Breast epithelium (tissue), 4 donors: ENCODE measurements at places on chromosomes 3 and 15. TPM values are rescaled to one million over a fixed set of nuclear protein-coding genes. Genes with fewer than 3 reads are reported as not detected.

RUVBL1 gene
- 17.8 TPM for total RNA-seq

DNA sequence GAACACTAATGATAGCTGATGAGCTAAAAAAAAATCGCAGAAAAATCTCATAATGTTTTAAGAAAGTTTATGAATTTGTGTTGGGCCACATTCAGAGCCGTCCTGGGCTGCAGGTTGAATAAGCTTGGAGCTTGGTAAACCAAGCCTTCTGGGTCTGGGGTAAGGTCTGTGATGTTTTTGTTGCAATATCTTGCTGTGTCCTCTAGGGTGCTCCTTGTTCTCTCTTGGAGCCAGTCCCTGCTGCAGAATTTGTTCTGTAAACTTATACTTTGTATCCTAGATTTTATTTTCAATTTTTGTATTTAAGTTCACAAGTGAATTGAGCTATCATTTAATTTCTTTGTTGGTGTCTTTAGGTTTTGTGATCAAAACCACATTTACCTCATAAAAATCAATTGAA is 143.7 kb downstream of the NR1D2 start:
- no peak for DNase-seq

DNA sequence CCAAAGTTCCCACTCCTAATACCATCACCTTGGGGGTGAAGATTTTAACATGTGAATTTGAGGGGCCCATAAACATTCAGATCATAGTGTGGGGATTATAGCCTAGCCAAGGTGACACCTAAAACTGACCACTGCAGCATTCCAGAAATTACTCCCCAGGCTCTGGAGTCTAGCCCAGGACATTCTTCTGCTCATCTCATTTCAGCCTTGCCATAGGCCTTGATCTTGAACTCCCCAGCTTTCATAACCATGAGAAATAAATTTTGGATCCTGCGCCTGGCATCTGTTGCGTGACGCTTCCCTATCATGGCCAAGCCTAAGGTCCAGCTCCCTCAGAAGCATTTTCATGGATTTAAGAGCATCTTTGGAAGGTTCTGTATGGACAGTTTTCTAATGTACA is 502.9 kb upstream of the THBS1 start:
- no peak for DNase-seq

DNA sequence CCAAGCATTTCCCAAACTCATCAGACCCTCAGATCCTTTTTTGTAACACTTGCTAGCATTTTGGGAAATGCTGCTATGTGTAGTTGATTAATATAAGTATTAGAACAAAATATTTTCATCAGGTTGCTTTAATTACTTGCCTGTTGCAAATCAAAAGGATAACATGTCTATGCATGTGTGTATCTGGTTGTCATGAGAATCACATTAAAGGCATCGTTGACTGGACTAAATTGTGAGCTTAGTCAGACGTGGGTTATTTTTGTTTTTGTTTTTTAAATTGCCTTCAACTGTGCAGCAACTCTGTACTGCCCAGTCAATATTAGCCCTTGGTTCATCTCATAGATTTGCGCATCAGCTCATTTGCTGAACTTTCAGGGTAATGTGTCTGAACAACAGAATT is 81.6 kb downstream of the SLMAP start:
- DNase-seq = no peak

GRCh38 chr3:74080056-74080461 is 455.3 kb upstream of the PDZRN3 start:
- no peak for DNase-seq

- no peak for DNase-seq
These were observed 55.8 kb upstream of the MYO5C start for GRCh38 chr15:52351206-52351908.

GRCh38 chr15:83866692-83867091 is 212.8 kb downstream of the ADAMTSL3 start:
- no peak for DNase-seq

GRCh38 chr15:45539680-45540079 is 17.1 kb upstream of the SLC30A4 start:
- DNase-seq = no peak

GRCh38 chr15:79572691-79573404 is 140.7 kb downstream of the MINAR1 start:
- DNase-seq = no peak
